A549 treated with GW870086 at 1 μM for 4 hours (cell line): ENCODE measurements at places on chromosomes 12 and 14. TPM values are rescaled to one million over a fixed set of nuclear protein-coding genes. Genes with fewer than 3 reads are reported as not detected.

Gene ANKRD13A
- 13.6 to 19.2 TPM (median 17.9 TPM) in 5 replicates for total RNA-seq

Gene CPNE6
- 0.06 to 0.16 TPM (median 0.15 TPM) in 3 of 5 replicates, not detected in the others for total RNA-seq

Gene SLC17A8
- total RNA-seq, result 0.03 TPM in 1 of 5 replicates, not detected in the others

Gene CLEC4E
- 0.29 to 0.59 TPM (median 0.43 TPM) in 5 replicates for total RNA-seq

Gene SEL1L
- total RNA-seq, result 13.9 to 27.6 TPM (median 24.5 TPM) in 5 replicates

Gene RDH12
- total RNA-seq, result not detected in 5 replicates

Gene KITLG
- total RNA-seq, result 10.4 to 14.8 TPM (median 13.4 TPM) in 5 replicates

Gene ESR2
- total RNA-seq, result 0.09 to 0.29 TPM (median 0.13 TPM) in 4 of 5 replicates, not detected in the other

Gene TOMM20L
- total RNA-seq, result not detected in 5 replicates
